PC-9 (cell line): ENCODE measurements at places on chromosomes 6 and 20. TPM values are rescaled to one million over a fixed set of nuclear protein-coding genes. Genes with fewer than 3 reads are reported as not detected.
A peak's percentile ranks its signal among the peaks of the same experiment; 100 is the strongest.

SPDEF gene
- 0.85 and 1.4 TPM in 2 replicates for total RNA-seq

PLA2G7 gene
- 0.68 and 0.98 TPM in 2 replicates for total RNA-seq

ME1 gene
- 82.0 and 111 TPM in 2 replicates for total RNA-seq

ARMH2 gene
- total RNA-seq = not detected in 2 replicates

IRF4 gene
- total RNA-seq = not detected in 2 replicates

ROMO1 gene
- total RNA-seq = 175 and 271 TPM in 2 replicates

SLC52A3 gene
- 6.9 and 7.2 TPM in 2 replicates for total RNA-seq

GRCh38 chr6:158020272-158020711 lies 38.6 kb downstream of the SYNJ2 start:
- H3K4me1 ChIP-seq = peaks cover under 1% of the 10 kb centered on the region
- no peaks in the 10 kb centered on the region for H3K27me3 ChIP-seq
- H3K4me3 ChIP-seq = no peak overlapping the region
- H3K36me3 ChIP-seq = no peaks in the 10 kb centered on the region; the same call in 1 of the 2 replicates
- no peak overlapping the region for H3K27ac ChIP-seq

GRCh38 chr6:3281631-3282475 lies 23.1 kb downstream of the PSMG4 start:
- H3K27me3 ChIP-seq = no peaks in the 10 kb centered on the region
- H3K36me3 ChIP-seq = no peaks in the 10 kb centered on the region
- H3K4me3 ChIP-seq = no peak overlapping the region
- no peaks in the 10 kb centered on the region for H3K4me1 ChIP-seq

- 0 out of 2 replicates have a peak, but pooled peaks cover 7% of the 10 kb centered on the region for H3K4me1 ChIP-seq
- no peak overlapping the region for H3K4me3 ChIP-seq
- H3K27ac ChIP-seq = no peak overlapping the region
- no peak for DNase-seq
- H3K27me3 ChIP-seq = no peaks in the 10 kb centered on the region
Observed at GRCh38 chr20:36856691-36857635, 19.0 kb upstream of the TLDC2 start.

- no peaks in the 10 kb centered on the region for H3K36me3 ChIP-seq
- DNase-seq = no peak
- H3K4me1 ChIP-seq = peaks cover 51% of the 10 kb centered on the region
- H3K4me3 ChIP-seq = no peak overlapping the region
- no peak overlapping the region for H3K27ac ChIP-seq
Observed at GRCh38 chr6:139520321-139520768, 145.9 kb upstream of the CITED2 start.

- H3K27ac ChIP-seq = no peak overlapping the region
- H3K27me3 ChIP-seq = no peaks in the 10 kb centered on the region
- no peak for DNase-seq
- H3K4me3 ChIP-seq = no peak overlapping the region
- no peaks in the 10 kb centered on the region for H3K4me1 ChIP-seq
- no peaks in the 10 kb centered on the region for H3K36me3 ChIP-seq
Observed at GRCh38 chr6:135759831-135760230, 91.7 kb upstream of the PDE7B start.

DNA sequence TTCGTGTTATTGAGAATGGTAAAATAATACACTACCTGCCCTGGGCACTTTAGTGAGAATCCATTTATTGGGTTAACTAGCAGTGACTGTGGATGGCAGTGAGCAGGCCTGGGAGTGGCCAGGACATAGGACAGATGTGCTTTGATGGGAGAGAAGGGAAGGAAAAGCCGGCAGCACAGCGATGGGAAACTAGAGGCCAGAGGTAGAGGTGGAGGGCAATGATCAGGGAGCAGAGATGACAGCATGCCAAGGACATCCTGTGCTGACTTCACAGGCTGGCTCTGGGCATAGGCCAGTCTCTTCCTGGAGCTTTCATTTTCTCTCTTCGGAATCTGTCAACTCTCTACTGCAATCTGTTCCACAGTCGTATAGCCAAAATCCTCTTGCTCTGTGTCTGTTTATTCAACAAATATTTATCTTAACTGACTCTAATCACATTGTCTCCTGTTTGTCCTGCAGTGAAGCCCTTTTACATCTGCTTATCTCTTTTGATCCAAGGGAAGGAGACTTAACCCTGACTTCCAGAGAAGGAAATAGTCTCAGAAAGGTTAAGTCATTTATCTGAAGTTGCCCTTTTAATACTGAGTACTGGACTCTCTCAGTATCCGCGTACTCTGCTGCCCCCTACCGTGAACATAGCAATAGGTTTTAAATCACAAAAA lies 18.4 kb upstream of the MMP24 start:
- peak; percentile 73 for DNase-seq
- H3K27ac ChIP-seq = no peak overlapping the region
- no peak overlapping the region for H3K4me3 ChIP-seq
- no peaks in the 10 kb centered on the region for H3K27me3 ChIP-seq

GRCh38 chr6:136228814-136229213 lies 21.3 kb downstream of the MTFR2 start:
- H3K36me3 ChIP-seq = no peaks in the 10 kb centered on the region
- DNase-seq = no peak
- H3K4me3 ChIP-seq = no peak overlapping the region
- H3K4me1 ChIP-seq = peaks cover 6% of the 10 kb centered on the region

DNA sequence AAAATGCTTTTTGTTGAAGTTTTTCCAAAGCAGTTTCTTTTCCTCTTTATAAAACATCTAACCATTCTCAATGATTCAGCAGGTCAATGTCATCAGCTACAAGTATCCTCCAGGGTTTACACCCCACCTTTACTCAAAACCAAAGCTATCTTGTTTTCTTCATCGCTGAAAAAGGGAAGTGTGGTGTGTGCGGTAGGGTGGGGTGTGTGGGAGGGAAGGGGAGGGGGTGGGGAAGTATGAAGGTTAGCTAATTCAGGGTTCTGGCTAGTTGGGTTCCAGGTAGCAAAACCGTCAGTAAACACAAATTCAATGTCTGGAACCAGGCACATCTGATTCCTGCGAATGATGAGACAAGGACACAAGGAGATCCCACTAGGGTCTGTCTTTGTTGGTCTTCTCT lies 189.6 kb downstream of the GJA10 start:
- DNase-seq = no peak
- H3K4me3 ChIP-seq = no peak overlapping the region
- H3K27me3 ChIP-seq = no peaks in the 10 kb centered on the region
- no peaks in the 10 kb centered on the region for H3K36me3 ChIP-seq
- no peak overlapping the region for H3K27ac ChIP-seq
- peaks cover 26% of the 10 kb centered on the region for H3K4me1 ChIP-seq

DNA sequence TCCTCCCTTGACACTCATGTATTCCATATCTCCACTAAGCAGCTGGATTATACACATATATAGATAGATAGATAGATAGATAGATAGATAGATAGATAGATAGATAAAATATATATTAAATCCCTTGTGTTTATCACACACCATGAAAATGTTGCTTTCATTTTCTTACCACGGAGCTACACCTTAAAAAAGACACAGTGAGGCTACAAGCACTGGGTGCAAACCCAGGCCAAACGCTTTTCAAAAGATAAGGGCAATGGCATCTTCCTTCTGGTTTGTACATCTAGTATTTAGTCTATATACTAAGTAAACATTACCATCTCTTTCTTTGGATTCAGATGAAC lies 377.1 kb downstream of the ESR1 start:
- H3K36me3 ChIP-seq = no peaks in the 10 kb centered on the region
- H3K27ac ChIP-seq = no peak overlapping the region
- no peak for DNase-seq

- no peaks in the 10 kb centered on the region for H3K36me3 ChIP-seq
- H3K27me3 ChIP-seq = no peaks in the 10 kb centered on the region
- H3K4me1 ChIP-seq = no peaks in the 10 kb centered on the region
Observed at GRCh38 chr6:77019081-77019480, 444.2 kb downstream of the HTR1B start.

GRCh38 chr6:163744256-163744925 lies 329.9 kb downstream of the QKI start:
- DNase-seq = no peak
- peaks cover 88% of the 10 kb centered on the region for H3K27me3 ChIP-seq
- no peak overlapping the region for H3K27ac ChIP-seq
- no peaks in the 10 kb centered on the region for H3K4me1 ChIP-seq
- H3K4me3 ChIP-seq = no peak overlapping the region

- H3K4me1 ChIP-seq = no peaks in the 10 kb centered on the region
- no peak overlapping the region for H3K4me3 ChIP-seq
- H3K27ac ChIP-seq = no peak overlapping the region
- DNase-seq = no peak
Observed at GRCh38 chr6:132218059-132218696, 183.1 kb downstream of the MOXD1 start.
